Hepatic stellate cell (primary cell): ENCODE measurements at places on chromosomes 4 and X.

GRCh38 chr4:79044141-79044659, 105.0 kb upstream of the PAQR3 start:
- DNase-seq = no peak

GRCh38 chr4:123304151-123304964, 92.2 kb upstream of the SPRY1 start:
- DNase-seq = no peak

- DNase-seq = no peak
Measured at GRCh38 chr4:80182237-80182866, 15.0 kb upstream of the PRDM8 start.

DNA sequence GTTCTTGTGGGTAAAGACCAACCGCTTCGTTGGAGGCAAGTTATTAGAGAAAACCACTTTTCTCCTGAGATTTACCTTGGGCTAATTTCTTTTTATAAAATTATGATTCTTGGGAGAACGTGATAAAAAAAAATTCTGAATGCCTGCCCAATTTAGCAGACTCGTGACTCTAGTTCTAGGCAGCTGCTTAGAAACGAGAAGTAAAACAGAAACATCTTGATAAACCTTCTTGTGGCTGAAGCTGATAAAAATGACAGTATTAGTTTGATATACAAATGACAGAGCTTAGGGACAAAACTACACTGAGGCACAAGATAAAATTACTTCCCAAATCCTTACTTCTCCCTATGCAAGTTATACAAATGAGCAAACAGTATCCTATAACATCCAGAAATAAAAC, 458.9 kb upstream of the TEX13C start:
- no peak for DNase-seq

GRCh38 chrX:14235004-14235403, 205.3 kb upstream of the GEMIN8 start:
- DNase-seq = no peak

DNA sequence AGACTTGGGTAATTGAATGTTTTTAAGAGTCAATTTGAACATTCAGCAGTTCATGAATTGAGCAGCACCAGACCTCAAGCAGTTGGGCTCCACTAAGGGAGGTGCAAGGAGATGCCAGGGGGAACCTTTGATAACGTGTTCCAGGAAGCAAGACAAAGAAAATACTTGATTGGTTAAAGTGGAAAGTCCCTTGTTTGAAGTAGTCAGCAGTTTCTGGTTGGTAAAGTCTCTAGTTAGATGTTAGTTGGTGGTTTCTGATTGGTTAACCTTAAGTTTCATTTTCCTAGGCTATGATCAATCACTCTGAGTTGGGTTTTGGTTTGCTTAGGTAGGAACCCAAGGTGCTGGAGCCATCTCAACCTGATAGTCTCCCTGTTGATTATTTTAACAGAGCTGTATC, 4.0 kb downstream of the HERC6 start:
- DNase-seq = no peak

DNA sequence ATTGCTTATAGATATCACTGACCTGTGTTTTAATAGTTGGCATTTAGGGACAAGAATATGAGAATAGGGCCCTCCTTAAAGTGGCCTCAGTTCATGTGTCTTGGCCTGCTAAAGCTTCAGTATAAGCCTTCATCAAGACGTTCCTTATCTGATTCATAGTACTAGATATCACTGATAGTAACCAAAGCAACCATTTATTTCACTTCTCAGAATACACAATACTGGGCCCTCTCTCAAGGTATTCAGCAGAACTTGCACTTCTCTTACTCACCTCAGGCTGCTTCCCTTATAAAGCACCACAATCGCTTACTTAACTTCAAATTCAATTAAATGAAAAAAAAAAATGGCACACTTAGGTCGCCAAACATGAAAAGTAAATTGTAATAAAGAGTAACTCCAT, 259.4 kb upstream of the PCDH7 start:
- DNase-seq = no peak

GRCh38 chrX:134377537-134377936, 82.4 kb upstream of the HPRT1 start:
- peak; percentile 7 for DNase-seq

GRCh38 chrX:102765217-102765616, 44.7 kb downstream of the GPRASP3 start:
- DNase-seq = peak; percentile 34

- no peak for DNase-seq
Measured at GRCh38 chr4:44912980-44913379, 186.6 kb upstream of the GNPDA2 start.

GRCh38 chrX:94435799-94436198, 761.8 kb downstream of the FAM133A start:
- no peak for DNase-seq

DNA sequence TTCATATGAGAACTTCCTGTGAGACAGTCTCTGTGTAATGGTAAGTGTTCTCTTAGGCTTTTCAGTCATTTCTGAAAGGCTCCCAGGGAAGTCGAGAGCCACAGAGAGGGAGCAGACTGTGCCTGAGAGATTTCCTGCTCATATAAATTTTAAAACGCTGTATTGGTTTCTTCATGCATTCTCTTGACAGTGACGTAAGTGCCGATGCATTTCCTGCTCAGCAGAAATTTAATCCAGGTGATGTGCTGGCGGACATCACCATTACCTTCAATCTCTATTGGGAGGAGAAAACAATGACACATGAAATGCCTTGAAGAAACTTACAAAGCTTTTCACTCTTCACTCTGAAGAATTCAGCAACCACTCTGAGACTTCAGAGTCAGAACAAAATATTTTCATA, 383.6 kb downstream of the BMPR1B start:
- DNase-seq = no peak

DNA sequence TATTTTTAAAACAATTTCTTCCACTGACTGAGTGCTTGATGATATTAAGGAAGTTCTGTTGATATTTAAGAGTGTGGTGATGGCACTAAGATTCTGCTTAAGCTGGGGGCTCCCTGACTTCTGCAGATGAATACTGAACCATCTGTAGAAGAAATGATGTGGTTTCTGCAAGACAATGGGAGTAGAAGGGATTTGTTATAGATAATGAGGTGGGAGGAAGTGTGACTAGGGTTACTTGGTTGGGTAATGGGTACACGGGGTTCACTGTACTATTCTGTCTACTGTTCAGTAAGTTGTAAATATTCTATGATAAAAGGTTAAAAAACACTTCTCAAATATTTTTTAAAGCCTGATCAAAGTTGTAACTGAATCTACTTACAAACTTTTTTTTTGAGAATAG, 60.9 kb upstream of the TXK start:
- no peak for DNase-seq

DNA sequence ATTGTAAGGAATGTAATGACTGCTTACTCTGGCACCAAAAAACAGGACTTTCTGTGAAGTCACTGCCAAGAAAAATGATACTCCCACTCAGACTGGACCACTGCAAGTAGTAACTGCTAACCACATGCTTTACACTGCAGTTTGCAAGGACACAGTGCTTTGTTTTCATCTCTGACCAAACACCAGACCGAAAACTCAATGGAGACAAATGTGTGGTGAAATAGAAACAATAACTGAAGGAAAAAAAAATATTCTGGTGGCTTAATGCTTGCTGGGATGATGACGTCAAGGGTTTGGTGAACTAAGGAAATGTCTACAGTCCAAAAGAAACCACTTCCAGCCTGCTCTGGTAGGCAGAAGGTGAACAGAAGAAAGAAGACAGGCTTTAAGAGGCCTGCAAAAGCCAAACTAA, 13.2 kb downstream of the GPC4 start:
- no peak for DNase-seq

DNA sequence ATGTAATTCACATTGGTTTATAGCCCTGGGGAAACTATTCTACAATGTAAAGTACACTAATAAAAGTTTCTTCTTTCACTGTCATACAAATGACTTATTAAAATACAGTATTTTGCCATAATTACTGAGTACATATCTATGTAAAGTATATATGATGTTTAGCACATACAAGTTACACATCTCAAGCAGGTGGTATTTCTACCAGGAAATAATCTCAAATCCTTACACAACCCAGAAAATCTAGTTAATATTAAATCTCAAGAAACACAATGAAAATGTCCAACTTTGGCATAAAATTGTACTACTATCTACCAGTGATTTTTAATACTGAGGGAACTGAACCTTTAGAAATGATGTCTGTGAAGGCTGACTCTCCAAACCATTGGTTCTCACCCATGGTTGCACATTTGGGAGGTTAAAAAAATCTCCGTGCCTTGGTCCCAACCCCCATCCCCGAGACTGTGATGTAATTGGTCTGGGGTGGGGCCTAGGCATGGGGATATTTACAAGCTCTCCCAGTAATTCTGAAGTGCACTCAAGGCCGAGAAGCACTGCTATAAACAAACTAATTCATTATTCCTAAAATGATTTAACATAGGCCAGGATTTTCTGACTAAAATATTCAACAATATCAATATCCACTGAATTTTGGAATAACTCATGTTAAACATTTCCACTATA, 27.6 kb downstream of the MAP3K15 start:
- DNase-seq = no peak

- DNase-seq = no peak
Measured at GRCh38 chr4:150986085-150986484, 29.0 kb downstream of the LRBA start.

DNA sequence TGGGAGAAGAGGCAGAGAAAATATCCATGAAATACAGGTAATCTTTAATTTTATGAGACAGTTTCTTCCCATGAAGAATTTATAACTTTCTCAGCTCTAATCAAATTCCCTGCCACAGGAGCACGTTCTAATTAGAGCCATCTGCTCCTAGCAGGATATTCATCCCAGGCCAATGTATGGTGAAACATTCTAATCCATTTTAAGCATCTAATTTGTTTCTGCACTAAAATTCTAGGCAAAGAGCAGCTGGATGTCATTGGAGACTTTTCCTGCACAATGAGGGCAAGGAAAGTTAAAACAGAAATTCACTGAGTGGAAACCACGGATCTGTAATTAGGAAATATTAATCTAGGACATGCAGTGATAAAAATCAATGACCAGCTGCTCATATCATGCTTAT, 107.7 kb upstream of the ZFP42 start:
- no peak for DNase-seq

DNA sequence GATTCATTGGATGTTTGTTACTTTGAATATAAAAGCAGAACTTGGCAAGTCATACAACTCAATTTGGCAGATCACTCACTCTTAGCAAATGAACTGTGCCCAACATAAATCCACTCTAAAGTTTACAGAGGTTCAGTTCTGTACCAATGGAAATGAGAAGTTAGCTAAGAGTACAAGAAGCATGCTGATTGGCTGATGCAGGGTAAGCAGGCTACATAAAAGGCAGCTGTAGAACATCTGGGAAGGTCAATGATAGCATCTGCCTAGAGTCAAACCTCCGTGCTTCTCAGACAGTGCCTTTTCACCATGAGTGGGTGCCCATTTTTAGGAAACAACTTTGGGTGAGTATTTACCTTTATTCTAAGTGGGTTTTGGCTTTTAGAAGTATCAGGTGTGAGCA, at the start of gene TDO2:
Gene TDO2, plus strand, starts transcription at position 244 of the 400 bp plus-strand sequence. Its CDS starts 63 bp downstream, at position 307.
- DNase-seq = no peak

- DNase-seq = no peak
Measured at GRCh38 chr4:117699595-117699994, 334.7 kb upstream of the NDST3 start.

DNA sequence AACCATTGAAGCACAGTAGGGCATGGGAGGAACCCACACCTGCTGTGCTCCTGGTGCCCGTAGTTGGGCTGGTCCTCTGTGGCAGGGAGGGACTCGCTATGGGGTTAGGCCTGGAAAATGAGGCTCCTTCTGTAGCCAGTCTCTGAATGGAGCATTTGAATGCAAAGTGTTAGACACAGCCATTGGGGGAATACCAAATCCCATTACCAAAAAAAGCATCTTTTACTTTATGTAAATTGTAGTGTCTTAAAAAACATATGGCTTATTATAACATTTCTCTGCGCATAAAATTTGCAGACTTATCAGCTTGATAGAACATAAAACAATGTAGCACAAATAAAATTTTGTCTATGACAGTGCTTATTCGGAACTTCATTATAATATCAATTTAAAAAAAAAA, 129.2 kb upstream of the PDLIM3 start:
- no peak for DNase-seq

GRCh38 chr4:124873361-124874171, 161.0 kb upstream of the ANKRD50 start:
- DNase-seq = no peak

DNA sequence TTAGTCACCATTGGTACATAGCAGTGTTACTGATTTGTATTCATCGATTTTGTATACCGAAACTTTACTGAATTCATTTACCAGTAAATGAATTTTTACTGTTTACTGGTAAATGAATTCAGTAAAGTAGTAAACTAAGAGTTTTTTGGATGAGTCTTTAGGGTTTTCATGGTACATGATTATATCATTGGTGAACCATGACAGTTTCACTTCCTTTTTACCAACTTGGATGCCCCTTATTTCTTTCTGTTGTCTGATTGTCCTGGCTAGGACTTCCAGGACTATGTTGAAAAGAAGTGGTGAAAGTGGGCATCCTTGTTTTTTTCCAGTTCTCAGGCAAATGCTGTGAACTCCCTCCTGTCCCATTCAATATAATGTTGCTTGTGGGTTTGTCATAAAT, 494.9 kb downstream of the GALNTL6 start:
- DNase-seq = no peak

- no peak for DNase-seq
Measured at GRCh38 chr4:70706516-70706915, 15.2 kb upstream of the RUFY3 start.
